ENCODE measurements at places on chromosomes 1 and 21.

- no peak for DNase-seq
Measured at GRCh38 chr1:15117671-15118325, 35.7 kb upstream of the TMEM51 start.

DNA sequence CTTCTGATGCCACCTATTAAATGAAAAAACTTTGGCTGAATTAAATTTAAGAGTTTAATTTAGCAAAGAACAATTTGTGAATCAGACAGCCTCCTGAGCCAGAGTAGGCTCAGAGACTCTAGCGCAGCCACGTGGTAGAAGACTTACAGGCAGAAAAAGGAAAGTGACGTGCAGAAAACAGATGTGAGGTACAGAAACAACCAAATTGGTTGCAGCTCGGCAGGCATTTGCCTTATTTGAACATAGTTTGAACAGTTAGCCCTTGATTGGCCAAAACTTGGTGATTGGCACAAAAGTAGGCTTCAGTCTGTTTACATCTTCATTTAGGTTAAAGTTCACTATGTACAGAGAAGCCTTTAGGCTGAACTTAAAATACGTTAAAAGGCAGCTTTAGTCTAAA is 22.9 kb downstream of the TCP10L start:
- no peak for DNase-seq

GRCh38 chr1:5983361-5984103 is 8.7 kb downstream of the NPHP4 start:
- DNase-seq: no peak

DNA sequence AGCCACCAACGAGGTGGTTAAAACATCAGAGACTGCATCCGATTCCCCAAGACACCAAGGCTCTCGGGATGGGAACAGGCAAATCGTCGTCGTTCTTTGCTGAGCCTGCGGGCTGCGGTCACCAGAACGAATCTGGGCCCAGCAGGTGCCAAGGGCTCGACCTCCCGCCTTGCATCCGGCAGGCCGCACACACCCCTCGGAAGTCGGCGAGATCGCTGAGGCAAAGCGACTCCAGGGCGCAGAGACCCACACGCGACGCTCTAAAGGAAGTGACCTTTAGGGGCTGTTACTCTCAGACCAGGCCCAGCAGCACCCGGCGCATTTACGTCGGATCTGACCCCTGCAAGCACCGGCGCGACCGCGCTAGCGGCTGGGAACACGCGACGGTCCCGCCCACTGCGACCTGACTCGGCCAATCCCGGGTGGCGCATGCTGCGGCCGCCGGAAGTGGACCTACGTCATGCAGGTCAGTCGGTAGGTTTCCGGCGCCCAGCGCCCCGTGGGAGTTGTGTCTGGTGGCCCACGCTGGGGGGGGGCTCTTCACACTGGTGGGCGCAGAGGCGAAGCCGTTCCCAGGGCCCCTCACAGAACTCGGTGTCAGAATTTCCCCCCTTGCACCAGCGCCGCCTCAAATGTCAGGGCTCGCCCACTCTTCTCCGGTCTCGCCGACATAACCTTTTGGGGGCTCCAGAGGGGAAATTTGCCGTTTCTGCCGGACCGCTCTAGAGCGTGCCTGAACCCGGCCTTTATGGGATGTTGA is 7.5 kb upstream of the PARK7 start:
- peak; percentile 94 for DNase-seq

GRCh38 chr1:26127235-26128163 is 15.9 kb downstream of the PDIK1L start:
- DNase-seq: no peak

- DNase-seq: no peak
Measured at GRCh38 chr1:154405747-154406571, 816 bp downstream of the IL6R start.

DNA sequence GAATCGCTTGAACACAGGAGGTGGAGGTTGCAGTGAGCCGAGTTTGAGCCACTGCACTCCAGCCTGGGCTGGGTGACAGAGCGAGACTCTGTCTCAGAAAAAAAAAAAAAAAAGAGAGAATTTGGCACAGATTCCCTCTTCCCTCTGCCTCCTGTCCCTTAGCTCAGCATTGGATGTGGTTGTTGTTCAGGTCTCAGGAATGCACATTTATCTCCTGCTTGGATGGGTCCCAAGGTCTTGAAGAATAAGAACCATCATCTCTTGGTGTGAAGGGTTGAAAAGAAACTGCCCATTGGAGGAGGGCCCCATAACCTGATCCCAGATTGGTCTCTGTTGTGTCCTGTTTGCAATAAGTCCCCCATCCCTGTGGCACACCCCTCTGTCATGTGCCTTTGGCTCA is 34.9 kb downstream of the UBIAD1 start:
- no peak for DNase-seq

GRCh38 chr1:51288578-51288977 is 41.8 kb downstream of the TTC39A start:
- no peak for DNase-seq

DNA sequence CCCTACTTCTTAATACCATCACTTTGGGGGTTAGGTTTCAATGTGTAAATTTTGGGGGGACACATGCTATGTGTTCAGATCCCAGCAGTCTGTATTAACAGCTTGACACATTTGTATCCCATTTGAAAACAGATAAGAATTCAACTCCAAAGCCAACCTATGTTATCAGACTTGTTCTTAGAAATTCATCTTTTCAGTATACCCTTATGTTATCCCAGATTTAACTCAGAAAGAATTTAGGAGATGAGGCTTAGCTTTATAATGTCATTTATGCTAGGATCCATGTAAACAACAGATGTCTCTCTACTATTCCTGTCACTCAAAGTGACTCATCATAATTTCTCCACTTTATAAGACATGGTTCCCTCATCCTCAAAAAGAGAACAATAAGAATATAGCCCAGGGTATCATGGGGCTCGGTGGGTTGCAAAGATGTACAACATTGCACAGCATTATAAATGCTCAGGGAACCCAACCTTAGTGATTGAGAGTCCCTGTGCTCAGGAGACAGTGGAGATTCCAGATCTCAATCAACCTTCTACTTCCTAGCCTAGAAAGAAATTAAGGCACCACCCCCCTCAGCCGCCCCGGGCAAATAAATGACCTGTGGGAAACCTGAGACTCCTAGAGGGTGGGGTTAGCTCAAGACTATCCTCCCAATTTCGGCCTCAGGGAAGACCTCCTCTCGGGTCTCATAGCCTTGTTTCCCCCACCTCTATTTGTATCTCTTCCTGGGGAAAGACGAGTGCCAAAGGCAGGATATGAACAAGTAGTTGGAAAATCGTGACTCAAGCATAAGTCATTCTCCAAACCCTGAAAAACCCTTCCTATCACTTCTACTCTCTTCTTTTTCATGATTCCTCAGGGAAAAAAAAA is 265.1 kb upstream of the CAMK1G start:
- no peak for DNase-seq

- DNase-seq: no peak
Measured at GRCh38 chr1:203544485-203544884, 50.5 kb downstream of the OPTC start.

- DNase-seq: no peak
Measured at GRCh38 chr1:64917328-64917861, 49.0 kb downstream of the JAK1 start.

- no peak for DNase-seq
Measured at GRCh38 chr21:42543106-42543847, 29.6 kb downstream of the SLC37A1 start.

- DNase-seq: no peak
Measured at GRCh38 chr1:215131291-215131690, 48.8 kb downstream of the KCNK2 start.

DNA sequence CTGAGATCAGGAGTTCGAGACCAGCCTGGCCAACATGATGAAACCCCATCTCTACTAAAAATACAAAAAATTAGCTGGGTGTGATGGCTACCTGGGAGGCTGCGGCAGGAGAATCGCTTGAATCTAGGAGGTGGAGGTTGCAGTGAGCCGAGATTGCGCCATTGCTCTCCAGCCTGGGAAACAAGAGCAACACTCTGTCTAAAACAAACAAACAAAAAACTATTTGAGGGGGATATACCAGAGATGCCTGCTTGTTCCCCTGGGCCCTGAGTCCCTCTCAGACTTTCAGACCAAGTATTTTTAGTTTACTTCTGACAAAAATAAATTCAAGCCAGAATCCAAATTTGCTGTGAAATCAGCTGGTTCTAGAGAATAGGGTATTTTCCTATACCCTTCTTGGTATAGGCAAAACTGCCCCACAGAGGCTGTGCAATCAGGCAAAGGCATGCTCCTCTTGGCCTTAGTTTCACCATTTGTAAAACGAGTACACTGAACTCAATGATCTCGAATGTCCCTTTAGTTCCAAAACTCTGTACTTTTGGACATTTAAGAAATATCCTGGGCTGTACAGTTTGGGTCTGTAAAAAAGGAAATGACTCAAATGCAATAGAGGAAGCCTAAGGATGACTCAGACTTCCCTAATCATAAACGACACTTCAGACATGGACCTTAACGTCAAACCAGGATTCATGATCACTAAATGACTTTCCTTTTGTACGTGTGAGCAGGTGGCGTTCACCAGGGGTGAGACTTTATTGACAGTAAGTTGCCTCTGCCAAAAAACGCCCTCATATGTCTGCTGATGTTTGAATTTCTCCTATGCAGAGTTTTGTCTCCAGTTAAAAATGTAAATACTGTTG is 16.1 kb downstream of the ENSA start:
- peak; percentile 87 for DNase-seq

DNA sequence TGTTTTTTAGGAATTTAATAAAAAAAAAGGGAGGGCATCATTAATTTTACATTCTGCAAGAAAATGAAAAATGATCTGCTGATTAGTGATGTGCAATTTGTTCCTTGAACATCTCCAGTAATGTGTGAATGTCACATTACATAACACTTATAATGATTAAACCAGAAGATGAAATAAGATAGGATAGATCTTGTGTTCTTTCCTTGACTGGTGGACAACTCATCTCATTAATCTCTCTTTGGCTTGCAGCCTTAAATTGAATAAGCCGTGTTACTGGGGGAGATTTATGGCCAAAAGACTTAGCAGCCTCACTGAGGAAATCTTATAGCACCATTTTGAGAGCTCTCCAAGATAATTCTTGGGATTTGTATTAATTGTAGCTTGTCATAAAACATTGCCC is 217.2 kb downstream of the ST6GALNAC3 start:
- DNase-seq: no peak

All from NCI-H1092 (cell line).